ENCODE measurements at places on chromosomes 6 and 20.

- no peak for DNase-seq
Measured at GRCh38 chr6:8000188-8000596, 64.0 kb downstream of the BLOC1S5 start.

- no peak for DNase-seq
Measured at GRCh38 chr6:3701631-3702030, 49.9 kb downstream of the PXDC1 start.

- no peak for DNase-seq
Measured at GRCh38 chr6:36666287-36666686, 12.2 kb upstream of the CDKN1A start.

- DNase-seq, result no peak
Measured at GRCh38 chr6:80356000-80356399, 249.5 kb downstream of the BCKDHB start.

DNA sequence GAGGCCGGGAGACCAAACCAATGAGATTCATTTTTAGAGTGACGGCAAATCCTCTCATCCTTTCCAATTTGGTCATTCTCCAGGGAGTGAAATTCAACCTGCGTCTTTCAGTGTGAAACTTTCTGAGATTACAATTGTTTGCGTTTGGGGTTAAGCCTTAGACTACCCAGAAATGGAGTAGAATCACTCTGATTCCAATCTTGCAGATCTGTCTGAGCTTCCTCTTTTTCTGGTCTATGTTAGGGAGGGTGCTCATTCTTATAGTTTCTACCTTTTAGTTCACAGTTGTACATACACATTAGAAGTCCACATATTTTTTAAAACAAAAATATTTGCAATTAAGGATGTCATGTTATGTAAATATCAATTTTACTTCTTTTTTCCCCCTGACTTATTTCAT lies 183.0 kb upstream of the PHACTR1 start:
- no peak for DNase-seq

DNA sequence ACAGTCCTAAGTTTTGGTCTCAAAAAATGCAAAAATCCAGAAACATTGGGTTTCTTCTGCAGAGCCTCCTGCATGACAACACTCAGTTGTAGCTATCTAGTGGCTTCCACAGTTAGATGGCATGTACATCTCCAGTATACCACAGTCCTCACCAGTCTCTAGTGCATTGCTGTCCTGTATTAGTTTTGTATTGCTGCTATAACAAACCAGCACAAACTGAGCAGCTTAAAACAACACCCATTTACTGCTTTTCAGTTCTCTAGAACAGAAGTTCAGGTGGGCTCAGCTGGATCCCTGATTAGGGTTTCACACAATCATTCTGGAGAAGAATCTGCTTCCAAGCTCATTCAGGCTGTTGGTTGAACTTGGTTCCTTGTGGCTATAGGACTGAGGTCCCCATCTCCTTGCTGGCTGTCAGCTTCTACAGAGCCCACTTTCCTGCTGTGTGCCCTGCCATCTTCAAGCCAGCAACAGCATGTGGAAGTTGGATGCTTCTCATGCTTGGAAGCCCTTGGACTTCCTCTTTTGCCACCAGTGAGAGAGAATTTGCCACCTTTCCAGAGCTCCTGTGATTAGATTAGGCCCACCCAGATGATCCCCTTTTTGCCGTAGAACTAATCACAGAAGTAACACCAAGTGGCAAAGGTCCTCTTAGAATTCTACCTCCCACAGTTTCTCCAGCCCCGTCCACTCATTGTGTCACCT lies 48.9 kb upstream of the TBC1D7 start:
- DNase-seq, result no peak

DNA sequence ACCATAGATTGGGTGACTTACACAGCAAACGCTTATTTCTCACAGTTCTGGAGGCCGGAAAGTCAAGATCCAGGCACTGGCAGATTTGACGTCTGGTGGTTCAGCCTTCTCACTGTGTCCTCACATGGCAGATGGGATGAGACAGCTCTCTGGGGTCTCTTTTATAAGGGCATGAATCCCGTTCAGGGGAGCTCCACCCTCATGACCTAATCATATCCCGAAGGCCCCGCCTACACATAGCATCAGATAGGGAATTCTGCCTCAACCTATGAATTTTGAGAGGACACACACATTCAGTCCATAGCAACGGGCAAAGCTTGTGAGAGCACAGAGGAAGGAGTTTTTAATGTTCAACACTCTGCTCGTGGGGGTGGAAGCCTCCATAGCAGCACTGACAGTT lies 27.5 kb downstream of the DAAM2 start:
- no peak for DNase-seq

GRCh38 chr6:32107406-32107805 lies 1.7 kb downstream of the TNXB start:
- no peak for DNase-seq

DNA sequence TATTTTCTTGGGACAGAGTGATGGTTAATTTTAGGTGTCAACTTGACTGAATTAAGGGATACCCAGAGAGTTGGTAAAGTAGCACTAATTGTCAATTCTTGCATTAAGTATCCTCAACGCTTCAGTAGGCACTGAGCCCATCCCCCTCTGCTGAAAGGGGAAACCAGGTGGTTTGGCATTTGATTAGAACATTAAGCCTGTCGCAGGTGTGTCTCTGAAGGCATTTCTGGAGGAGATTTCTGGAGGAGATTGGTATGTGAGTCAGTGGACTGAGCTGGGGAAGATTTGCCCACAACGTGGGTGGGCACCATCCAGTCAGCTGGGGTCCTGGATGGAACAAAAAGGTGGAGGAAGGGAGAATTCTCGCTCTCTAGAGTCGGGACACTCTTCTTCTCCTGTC lies 119.8 kb downstream of the RFX6 start:
- no peak for DNase-seq

GRCh38 chr6:142938510-142938909 lies 6.5 kb downstream of the HIVEP2 start:
- DNase-seq, result no peak

DNA sequence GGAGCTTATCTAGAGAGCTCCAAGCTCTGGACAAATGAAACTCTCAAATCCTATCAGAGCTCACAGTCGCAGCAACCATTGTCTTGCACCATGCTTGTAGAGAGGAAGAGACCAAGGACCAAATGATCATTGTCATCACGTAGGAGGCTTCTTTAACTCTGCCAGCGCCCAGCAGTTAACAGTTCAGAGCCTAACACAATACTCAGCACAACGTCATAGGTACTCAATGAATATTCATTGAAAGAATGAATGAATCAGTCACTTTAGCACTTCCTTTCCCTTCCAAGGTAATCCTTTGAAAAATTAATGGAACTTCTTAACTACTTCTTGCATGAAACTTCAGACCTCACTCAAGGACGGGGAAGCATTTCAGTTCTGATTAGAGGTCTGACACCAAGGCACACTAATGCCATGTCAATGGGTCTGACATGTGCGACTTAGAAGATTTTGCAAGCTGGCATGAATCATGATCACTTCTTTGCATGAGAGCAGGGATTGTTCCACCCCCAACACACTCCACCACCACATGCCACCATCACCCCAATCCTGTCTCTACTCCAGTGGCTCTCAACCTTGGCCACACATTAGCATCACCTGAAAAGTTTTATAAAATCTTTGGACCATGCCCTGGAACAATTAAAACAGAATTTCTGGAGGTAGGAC lies 45.1 kb downstream of the KHDC1L start:
- DNase-seq, result no peak

GRCh38 chr6:5525209-5525608 lies 263.9 kb downstream of the FARS2 start:
- no peak for DNase-seq

GRCh38 chr20:52083627-52084232 lies 107.8 kb downstream of the ZFP64 start:
- DNase-seq, result peak; percentile 33

DNA sequence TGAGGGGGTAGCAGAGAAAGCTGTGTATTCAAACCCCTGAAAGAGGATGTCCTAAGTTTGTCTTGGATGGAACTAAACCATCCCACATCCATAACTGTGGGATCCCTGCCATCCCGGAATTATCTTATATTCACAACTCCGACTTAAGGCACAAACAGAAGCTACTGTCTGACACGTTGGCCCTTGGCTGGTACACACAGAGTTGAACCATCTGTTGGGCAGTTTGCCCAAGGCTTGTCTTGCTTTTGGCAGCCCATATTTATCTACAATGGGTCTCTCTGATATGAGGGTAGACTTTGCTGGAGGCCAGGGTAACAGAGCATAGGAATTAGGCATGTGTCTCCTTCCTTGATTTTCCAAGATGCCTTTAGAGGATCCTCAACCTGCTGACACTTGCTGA lies 116.6 kb upstream of the PROKR2 start:
- no peak for DNase-seq

GRCh38 chr6:4008324-4009047 lies 70.5 kb downstream of the FAM217A start:
- peak; percentile 36 for DNase-seq

- no peak for DNase-seq
Measured at GRCh38 chr20:25361287-25361683, 29.4 kb downstream of the ABHD12 start.

GRCh38 chr6:57276946-57277345 lies 40.5 kb upstream of the PRIM2 start:
- no peak for DNase-seq

- no peak for DNase-seq
Measured at GRCh38 chr6:88872962-88873361, 90.5 kb downstream of the RNGTT start.

GRCh38 chr6:100665041-100665380 lies 200.3 kb upstream of the SIM1 start:
- peak; percentile 9 for DNase-seq

- no peak for DNase-seq
Measured at GRCh38 chr20:24405810-24406209, 63.6 kb upstream of the SYNDIG1 start.

GRCh38 chr6:127406122-127406521 lies 53.1 kb downstream of the KIAA0408 start:
- DNase-seq, result no peak

- DNase-seq, result no peak
Measured at GRCh38 chr6:113120224-113120581, 736.9 kb upstream of the MARCKS start.

DNA sequence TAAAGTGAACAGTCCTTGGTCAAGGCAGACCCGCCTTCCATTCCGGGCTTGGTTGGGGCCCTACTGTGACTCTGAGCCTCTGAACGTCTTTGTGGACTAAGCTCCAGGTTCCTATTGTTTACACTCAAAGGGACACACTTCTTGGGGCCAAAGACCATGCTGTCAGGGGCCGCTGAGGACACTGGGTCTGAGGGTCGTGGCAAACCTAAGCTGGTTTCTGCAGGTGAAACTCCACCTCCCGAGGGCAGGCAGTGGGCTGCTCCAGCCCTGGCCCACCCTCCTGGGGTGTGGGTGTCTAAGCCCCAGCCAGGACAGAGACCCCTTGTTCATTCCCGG lies 43.1 kb downstream of the DSTN start:
- no peak for DNase-seq

GRCh38 chr20:63692436-63693082 lies 3.9 kb upstream of the TNFRSF6B start:
- no peak for DNase-seq

- DNase-seq, result no peak
Measured at GRCh38 chr20:30412972-30413371, 844.5 kb upstream of the DEFB115 start.

DNA sequence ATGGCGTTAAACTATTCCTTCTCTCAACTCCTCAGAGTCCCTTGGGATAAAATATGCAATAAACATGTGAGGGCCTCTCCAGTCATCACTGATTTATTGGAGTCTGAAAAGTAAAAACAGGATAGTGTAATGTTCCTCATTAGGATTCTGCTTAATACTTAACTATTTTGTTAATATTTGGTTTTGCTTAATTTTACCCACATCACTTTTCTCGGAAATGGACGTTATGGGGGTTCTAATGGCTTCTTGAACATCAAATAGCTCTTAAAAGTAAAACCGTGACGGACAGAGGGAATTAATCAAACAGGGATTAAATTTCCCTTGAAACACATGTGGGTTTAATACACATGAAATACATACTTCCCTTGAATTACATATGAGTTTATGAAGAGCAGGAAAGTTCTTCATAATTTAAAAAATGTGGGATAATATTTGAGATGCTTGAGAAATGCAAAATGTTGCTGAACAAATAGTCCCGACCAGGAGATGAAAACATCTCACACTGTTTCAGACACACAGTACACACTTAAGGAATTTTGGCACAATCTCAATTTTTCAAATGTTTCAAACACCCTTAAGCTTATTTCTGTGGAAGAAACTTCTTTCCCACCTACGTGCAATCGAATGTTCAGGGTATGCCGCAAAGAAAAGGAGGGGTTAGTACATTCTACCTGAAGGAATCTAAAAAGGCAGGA lies 38.4 kb upstream of the EIF2S2 start:
- DNase-seq, result no peak

GRCh38 chr6:37576336-37576737 lies 76.6 kb upstream of the CCDC167 start:
- DNase-seq, result no peak

- peak; percentile 44 for DNase-seq
Measured at GRCh38 chr6:154605178-154605881, 94.8 kb upstream of the CNKSR3 start.

- DNase-seq, result no peak
Measured at GRCh38 chr6:8436966-8437365, 1.6 kb upstream of the SLC35B3 start.

DNA sequence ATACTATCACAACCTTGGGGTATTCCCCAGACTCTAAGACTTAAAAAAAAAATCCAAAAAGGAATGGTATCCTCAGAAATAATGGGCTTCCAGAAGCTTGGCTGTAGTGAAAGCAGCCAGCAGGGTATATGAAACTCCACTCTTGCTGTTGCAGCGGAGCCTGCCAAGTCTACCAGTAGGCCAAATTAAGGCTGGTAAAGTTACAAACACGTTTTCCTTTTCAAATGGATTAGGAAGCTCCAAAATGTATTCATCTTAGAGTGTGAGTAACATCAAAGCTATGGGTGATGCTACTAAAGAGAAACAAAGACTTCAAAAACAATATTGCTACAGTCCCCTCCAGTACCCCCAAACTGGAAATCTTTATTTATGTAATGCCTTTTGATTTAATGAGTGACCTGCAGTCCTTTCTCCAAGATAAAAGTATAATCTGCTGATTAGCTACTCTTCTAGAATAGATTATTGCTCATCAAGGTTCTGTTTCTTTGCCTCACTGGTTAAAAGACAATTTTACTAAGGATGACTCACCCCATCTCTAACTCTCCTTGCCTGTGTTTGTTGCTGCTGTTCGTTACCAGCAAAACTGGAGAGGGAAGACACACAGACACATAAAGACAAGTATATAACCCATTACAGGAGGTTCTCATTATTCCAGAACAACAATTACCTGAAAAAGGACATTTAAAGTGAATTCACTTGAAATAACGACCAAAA lies 84.9 kb downstream of the BTBD9 start:
- DNase-seq, result no peak

DNA sequence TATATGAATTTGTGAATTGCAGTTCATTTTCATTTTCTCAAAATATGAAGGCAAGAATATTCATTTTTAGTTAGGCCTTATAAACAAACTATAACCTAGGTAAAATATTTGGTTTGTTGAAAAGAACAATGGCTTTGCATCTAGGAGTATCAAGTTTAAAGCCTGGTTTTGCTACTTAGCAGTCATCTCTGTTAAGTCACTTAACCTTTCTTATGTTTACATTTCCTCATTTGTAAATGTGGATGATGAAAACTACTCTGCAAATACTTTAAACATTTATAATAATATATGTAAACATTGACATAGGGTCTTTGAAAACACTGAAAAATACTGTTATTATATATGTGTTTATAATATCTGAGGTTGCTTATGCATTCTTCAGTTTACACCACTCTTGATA lies 135.5 kb downstream of the CENPW start:
- no peak for DNase-seq
